NCI-H187 (cell line): ENCODE measurements at places on chromosomes 13 and 19.

- no peak for DNase-seq
These were observed 506.8 kb upstream of the ATXN8OS start for GRCh38 chr13:69600811-69601210.

GRCh38 chr19:47226426-47227351 is 4.3 kb downstream of the BBC3 start:
- DNase-seq: no peak

DNA sequence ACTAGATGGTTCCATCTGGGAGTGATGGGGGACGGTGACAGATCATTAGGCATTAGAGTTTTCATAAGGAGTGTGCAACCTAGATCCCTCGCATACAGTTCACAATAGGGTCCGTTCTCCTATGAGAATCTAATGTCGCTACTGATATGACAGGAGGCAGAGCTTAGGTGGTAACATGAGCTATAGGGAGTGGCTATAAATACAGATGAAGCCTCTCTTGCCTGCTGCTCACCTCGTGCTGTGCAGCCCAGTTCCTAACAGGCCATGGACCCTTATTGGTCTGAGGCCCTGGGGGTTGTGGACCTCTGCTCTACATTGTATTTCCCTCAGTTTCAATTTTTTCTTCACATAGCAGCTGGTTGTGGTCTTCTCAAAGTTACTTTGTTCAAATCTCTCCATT is 56.5 kb downstream of the CDK8 start:
- DNase-seq: no peak

- DNase-seq: no peak
These were observed 1146.8 kb downstream of the UQCRFS1 start for GRCh38 chr19:28066161-28066560.

GRCh38 chr13:22014469-22014868 is 343.6 kb downstream of the FGF9 start:
- DNase-seq: no peak

DNA sequence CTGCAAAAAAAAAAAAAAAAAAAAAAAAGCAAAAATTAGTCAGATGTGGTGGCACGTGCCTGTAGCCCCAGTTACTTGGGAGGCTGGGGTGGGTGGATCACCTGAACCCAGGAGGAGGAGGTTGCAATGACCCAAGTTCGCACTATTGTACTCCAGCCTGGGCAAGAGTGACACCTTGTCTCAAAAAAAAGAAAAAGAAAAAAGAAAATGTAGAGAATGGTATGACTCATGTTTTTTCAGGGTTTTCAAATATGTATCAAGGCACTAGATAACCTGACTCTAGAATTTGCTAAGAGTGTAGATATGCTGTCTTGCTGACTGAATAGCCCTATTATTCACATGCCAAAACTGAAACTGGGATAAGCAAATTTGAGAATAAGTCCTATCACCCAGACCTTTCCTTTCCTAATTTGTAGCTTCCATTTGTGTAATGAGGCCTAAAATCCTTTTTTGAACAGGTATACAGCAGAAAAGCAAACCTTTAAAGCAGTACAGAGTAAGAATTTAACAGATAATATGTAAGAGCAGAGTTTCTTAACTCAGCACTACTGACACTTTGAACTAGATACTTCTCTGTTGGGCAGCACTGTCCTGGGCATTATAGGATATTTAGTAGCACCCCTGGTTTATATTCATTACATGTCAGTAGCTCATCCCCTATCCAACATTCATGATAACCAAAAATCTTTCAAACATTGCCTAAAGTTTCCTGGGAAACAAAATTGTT is 108.6 kb downstream of the ELF1 start:
- DNase-seq: no peak

DNA sequence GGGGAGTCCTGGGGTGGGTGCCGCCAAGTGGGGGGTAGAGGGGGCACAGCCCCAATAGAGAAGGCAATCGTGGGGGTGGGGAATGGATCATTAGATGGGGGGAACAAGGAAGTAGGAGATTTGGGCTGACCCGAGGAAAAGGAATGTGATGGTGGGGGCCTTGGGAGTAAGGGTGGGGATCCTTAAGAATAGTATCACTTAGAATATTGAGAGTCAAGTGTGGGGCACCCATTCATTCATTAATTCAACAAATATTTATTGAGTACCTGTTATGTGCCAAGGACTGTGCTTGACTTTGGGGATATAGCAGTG is 641 bp downstream of the PPP5C start:
- DNase-seq: no peak

DNA sequence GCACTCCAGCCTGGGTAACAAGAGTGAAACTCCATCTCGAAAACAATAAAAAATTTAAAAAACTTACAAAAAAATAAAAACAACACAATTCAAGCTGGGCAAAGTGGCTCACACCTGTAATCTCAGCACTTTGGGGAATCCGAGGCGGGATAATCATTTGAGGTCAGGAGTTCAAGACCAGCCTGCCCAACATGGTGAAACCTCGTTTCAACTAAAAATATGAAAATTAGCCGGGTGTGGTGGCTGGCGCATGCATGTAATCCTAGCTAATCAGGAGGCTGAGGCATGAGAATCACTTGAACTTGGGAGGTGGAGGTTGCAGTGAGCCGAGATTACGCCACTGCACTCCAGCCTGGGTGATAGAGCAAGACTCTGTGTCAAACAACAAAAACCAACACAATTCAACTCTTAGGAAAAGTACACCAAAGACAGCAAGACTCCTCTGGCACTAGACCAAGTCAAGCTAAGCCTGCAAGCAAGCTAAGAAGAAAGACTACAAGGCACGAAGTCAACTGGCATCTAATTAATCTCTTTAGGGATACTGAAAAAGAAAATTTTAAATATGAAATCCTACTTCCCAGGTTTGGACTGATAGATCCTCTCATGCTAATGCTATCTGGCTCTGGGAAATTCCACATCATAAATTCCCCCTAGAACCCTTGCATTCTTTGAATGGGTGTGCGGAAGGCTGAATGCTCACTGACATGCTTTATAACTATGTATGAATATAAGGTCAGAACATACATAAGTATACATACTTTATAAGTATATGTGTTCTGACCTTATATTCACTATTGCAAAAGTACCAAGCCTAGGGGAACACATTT is 7.9 kb downstream of the PBX4 start:
- DNase-seq: no peak

- DNase-seq: peak; percentile 92
These were observed 29.8 kb upstream of the SPACA7 start for GRCh38 chr13:112346173-112346898.

DNA sequence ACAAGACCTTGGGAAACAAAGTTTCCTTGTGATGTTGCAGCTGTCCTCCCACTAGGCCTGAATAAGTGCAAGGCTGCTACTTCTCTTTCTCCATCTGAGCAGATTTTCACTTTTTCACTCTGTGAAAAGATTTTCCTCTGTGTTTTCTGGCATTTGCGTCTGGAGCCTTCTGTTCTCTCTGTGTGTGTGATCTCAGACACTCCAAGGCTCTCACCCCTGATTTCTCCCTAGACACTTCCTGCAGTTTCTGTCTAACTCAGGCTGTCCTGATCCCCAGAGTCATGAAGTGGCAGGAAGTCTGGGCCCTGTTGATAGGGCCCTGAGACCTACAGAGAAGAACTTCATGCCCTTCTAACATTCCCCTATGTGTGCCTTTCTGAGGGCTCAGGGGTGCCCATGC is 37.2 kb downstream of the SIGLEC7 start:
- no peak for DNase-seq

DNA sequence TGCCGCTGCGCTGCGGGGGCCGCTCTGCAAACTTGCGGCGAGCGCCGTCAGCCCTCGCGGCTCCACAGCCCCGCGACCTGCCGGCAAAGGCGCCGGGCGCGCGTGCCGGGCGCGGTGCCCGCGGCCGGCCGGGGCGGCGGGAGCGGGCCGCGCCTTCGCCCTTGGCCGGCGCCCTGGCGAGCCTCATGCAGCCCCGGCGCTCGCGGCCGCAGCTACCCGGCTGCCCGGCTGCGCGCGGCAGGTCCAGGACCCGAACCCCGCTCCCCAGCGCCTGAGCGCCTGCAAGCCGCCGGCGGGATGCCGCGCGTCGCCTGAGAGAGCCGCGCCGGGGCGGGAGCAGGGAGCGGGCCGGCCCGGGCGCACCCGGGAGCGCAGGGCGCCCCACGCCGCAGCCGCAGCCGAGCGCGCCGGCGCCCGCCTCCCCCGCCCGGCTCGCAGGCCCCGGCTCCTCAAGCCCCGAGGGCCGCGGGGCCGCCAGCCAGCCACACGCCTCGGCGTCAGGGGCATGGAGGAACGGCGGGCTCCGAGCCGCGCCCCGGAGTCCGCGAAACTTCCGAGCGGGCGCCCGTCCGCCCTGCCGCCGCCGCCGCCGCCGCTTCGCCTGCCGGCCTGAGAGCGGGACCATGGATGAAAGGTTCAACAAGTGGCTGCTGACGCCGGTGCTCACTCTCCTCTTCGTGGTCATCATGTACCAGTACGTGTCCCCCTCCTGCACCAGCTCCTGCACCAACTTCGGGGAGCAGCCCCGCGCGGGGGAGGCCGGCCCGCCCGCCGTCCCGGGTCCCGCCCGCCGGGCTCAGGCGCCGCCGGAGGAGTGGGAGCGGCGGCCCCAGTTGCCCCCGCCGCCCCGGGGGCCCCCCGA is 564 bp downstream of the HS6ST3 start:
- DNase-seq: no peak

GRCh38 chr19:57537953-57538547 is 10.9 kb downstream of the ZNF549 start:
- no peak for DNase-seq

DNA sequence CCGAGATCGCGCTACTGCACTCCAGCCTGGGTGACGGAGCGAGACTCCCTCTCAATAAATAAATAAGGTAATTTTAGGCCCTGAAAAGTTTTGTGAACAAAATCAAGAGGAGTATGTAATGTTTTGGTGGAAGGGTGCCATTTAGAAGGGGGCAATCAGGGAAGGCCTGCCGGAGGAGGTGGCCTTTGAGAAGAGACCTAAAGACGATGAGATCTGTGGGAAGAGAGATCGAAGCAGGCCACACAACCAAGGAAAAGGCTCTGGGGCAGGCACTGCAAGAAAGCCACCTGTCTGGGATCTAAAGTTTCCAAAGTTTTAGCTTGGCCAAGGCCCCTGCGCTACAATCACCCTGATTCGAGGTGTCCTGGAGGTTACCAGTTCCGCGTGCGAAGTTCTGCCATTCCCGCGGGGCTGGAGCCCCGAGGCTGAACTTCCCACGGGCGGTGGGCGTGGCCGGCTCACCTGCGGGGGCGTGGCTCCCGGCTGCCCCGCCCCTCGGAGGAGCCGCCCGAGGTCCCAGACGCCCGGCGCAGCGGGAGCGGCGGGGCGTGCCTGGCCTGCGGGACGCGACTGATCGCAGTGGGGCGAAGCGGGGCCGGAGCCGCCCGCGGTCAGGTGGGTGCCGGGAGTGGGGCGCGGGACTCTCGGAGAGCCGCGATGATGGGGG is at the start of gene KLC3:
KLC3 (plus strand) TSS at position 519 of the 667 bp plus-strand sequence. CDS start 4,792 bp downstream, outside the sequence.
- DNase-seq: no peak

DNA sequence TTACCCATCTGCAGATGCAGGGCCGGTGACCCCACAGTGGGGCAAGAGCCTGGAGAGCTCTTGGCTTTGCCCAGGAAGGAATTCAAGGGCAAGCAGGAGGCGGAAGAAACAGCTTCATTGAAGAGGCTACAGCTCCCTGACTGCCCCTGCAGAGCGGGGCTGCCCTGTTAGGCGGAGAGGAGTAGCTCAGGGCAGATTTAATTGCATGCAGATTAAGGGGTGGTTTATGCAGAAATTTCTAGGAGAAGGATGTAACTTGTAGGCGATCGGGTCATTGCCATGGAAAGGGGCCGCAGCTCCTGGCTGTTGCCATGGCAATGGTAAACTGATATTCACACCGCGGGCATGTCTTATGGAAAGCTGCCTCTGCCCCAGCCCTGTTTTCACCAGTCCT is 94.1 kb downstream of the ATP11A start:
- no peak for DNase-seq

DNA sequence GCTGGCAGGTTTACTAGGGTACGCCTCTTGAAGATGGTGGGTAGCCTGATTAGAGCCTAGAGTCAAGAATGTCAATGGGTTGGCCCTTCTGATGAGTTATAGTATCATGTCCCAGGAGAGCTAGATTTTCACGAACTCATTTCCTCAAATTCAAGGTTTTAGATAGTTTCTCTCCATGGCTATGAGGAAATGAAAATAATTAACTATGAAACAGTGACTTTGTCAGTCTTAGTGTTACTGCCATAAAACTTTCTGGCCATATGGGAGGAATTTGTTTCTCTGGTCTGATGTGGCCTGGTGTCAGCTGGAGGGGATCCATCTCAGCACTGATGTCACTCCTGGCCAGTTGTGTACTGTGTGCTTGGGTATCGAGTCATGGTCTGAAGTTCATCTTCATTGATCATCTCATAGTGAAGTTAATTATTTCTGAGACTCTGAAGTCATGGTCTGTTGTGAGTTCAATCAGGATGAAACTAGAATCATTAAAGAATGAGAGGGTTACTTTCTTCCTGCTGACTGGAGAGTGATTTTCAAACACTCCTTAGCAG is 49.4 kb upstream of the TNFSF11 start:
- no peak for DNase-seq

- no peak for DNase-seq
These were observed 71.6 kb upstream of the UBAC2 start for GRCh38 chr13:99129050-99129449.

DNA sequence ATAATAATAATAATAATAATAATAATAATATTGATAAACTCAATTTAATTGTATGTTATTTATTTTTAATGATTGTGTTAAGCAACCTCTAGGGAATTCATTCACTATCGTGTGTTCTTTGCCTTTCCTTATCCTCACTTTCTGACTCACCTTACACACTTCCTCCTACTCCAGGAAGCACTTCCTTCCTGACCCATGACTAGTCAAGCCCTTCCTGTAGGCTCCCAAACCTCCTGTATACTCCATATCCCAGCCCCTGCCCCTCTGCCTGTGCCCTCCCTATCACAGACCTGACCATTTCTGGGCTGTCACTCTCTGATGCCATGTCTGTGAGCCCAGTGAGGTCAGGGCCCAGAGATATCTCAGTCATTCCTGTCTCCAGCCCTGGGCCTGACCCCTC is 7.6 kb downstream of the LGALS4 start:
- DNase-seq: no peak

GRCh38 chr13:72890546-72890945 is 108.6 kb downstream of the PIBF1 start:
- no peak for DNase-seq

GRCh38 chr13:95573221-95573620 is 20.7 kb downstream of the CLDN10 start:
- no peak for DNase-seq

- no peak for DNase-seq
These were observed 8.6 kb downstream of the GTF2F1 start for GRCh38 chr19:6384381-6384780.

- no peak for DNase-seq
These were observed 300.6 kb downstream of the COG6 start for GRCh38 chr13:39956036-39956435.
